ENCODE measurements at places on chromosomes 11 and 22. TPM values are rescaled to one million over a fixed set of nuclear protein-coding genes. Genes with fewer than 3 reads are reported as not detected.

TYR gene
- total RNA-seq: not detected

MUC6 gene
- not detected for total RNA-seq

SCUBE2 gene
- 7.4 TPM for total RNA-seq

KCNJ4 gene
- not detected for total RNA-seq

SYT13 gene
- 0.09 TPM for total RNA-seq

Measured in posterior vena cava (tissue), 2 donors.